ENCODE measurements at places on chromosomes 4 and X. TPM values are rescaled to one million over a fixed set of nuclear protein-coding genes. Genes with fewer than 3 reads are reported as not detected.
A peak's percentile ranks its signal among the peaks of the same experiment; 100 is the strongest.

Gene PPP1R2C
- total RNA-seq: not detected

Gene ESX1
- not detected for total RNA-seq

Gene IL3RA
- not detected for total RNA-seq

Gene ASMT
- not detected for total RNA-seq

GRCh38 chr4:16072168-16072567 lies 11.7 kb downstream of the PROM1 start:
- no peak for DNase-seq

DNA sequence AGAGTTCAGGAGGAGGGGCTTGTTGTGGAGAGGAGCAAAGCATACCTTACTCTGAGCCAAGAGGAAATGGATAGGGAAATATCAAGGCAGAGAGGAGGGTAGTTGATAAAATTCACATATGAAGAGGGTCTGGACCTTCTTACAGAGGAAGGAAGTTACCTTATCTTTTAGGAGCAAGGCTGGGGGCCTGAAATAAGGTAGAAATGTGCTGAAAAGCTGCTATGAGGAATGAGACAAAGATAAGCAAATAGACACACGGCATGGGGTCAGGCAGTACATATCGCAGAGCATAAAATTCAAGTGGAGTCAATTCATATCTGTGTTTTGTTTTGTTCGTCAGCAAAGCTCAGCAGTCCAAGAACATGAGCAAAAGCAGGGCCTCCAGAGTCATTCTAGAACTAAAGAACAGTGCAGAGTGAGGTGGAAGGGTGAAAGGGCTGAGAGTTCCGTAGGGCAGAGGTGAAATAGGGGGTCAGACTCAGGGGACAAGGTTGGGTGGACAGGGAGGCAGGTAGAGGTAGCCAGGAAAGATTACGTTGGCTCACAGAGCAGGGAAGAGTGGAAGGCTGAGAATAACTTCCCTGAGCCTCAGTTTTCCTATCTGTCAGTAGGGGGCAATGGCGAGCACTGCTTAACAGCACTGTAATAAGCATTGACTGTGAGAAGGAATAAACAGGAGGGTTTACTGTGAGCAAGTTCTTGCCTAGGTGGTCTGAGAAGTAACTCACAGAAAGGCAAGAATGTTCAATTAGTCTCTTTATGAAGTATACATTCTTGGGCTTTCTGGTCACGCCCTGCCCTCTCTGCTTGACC lies 9.2 kb downstream of the VSIG4 start:
- DNase-seq: peak; percentile 7

DNA sequence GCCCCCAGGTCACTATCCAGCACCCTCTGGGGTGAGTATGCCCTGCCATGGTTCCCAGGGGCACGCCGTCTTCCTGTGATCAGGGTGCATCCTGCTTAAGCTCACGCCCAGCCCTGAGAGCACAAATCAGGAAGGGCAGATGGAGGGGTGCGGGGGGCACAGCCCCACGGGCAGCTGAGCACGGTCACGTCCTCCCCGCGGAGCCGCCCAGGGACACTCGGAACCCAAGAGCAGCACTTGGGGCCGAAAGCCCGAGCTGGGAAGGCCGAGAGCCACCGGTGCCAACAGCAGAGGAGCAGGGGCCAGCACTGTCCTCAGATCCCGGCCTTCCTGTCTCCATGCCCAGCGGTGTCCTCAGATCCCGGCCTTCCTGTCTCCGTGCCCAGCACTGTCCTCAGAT lies 21.5 kb downstream of the NELFA start:
- no peak for DNase-seq

- no peak for DNase-seq
These were observed 615.1 kb downstream of the CENPC start for GRCh38 chr4:66930206-66930605.

DNA sequence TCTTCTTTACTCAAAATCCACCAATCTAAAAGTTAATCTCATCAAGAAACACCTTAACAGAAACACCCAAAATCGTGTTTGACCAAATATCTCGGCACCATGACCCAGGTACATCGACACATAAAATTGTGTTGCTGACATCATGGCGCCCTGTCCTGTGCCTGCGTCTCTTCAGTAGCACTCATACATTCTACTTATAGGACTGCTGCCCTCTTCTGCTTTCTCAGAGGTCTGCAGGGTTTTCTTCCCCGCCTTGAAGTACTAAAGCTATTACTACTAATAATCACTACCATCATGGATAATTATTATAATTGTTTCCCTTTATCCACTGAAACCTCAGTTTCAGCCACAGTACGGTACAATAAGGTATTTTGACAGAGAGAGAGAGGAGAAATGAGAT lies 1403.1 kb upstream of the TENM3 start:
- no peak for DNase-seq

- no peak for DNase-seq
These were observed 255.4 kb downstream of the SPANXN1 start for GRCh38 chrX:145502670-145503069.

Measured in IMR-90 (cell line).